Nucleus accumbens (tissue), 56 donors: ENCODE measurements at places on chromosomes 1 and 21.

DNA sequence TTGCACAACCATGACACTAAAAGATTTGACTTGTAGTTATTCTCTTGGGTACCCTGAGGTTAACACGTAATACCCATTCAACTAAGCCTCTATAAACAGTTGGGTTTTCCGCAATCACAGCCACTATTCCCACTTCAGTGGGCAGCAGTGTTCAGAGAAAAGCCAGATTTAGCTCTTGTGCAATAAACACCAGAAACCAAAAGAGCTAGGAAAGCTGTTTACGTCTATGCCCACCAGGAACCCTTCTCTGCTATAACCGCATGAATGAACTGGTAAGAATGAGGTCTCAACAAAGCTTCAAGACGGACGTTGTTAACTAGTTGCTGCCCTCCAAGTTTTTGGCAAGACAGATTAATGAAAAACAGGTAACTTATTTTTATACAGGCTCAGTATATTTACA, 101.3 kb downstream of the SLC45A1 start:
- no peak for DNase-seq

- DNase-seq: no peak
Measured at GRCh38 chr1:157357111-157357510, 195.2 kb downstream of the FCRL5 start.

DNA sequence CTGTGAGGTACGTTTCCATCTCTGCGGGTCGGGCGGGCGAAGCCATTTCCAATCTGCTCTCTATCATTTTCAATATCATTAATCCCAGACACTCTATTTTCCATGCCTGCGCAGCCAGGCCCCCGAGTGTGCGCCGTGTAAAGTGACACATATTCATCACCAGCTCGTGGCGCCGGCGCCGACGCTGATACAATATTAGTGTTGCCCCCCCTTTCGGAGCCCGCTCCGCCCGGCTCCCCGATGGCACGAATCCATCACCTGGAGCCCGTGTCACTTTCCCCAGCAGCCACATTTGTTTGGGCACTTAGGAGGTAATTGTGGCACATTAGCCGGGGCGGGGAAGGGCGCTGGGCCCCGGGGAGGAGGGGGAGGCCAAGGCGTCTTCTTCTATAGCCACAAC, 33.7 kb upstream of the DMBX1 start:
- no peak for DNase-seq

DNA sequence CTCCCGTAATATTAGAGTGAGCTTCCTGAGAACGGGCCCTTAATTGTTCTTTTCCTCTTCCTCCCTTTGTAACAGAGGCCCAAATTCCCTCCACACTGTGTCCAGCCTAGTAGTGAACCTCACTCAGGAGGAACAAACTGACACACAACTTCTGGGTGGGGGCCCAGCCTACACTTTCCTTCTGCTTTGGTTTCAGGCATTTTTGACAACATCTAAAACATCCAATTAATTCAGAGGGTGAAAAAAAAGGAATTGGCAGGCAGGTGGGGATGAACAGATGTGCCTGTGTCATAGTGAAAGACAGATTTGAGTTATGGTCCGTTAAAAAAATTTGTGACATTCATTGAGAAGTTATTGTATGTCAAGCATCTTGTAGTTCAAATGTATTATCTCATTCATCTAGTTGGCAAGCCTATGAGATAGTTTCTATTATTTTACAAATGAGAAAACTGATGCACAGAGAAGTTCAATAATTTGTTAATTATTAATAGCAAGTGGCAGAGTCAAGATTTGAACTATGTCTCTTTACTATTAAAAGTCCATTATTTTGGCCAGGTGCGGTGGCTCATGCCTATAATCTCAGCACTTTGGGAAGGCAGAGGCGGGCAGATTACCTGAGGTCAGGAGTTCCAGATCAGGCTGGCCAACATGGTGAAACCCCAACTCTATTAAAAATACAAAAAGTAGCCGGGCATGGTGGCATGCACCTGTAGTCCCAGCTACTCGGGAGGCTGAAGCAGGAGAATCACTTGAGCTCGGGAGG, 41.6 kb upstream of the LRIG2 start:
- no peak for DNase-seq

DNA sequence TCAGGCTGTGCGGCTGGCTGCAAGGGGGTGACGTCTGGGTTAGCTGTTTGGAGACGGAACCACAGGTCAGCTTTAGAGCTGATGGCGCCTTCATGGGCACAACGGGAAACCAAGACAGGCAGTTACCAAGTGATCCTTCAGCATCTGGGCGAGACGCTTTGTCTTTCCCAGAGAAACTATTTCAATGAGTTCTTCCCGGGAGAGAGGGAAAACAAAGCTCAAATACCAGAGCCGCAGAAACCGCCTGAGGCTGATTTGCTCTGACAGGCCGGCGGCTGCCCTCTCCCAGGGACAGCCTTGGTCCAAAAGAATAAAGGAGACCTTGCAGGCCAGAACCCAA, 76.5 kb downstream of the CD58 start:
- DNase-seq: no peak

DNA sequence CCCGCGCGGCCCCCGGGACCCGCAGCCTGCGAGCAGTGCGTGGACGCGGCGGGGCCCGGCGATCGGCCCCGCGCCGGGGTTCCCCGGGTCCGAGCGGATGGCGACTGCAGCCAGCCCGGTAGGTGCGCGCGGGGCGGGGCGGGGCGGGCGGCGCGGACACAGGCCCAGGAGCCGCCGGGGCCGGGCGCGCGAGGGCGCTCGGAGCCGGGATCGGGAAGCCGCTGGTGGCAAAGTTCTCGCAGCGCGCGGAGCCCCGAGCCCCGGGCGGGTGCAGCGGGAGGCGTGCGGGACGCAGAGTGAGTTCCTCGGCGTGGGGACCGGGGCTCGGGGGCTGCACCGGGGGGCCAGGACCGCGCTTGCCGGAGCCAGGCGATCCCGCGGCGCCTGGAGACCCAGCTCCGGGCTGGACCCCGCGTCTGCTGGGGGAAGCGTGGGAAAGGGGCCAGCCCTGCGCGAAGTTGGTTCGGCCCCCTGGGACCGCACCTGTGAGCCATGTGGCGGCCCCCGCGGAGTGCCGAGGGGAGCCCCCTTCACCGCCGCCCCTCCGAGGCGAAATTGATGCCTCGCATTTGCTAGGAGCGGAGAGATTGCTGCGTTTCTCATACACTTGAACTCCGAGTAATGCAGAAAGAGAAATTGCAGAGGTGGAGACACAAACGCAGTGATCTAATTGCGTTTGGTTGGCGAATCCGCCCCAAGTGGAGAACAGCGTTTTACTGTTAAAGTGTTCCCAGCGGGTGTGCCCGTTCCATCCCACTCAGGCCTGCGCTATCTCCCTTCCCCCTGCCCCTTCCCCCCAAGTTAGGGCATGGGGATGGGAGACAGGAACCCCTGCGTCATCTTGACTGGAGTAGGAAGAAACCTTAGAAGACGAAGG, 228.9 kb upstream of the TMEM51 start:
- DNase-seq: peak; percentile 24

GRCh38 chr1:100734676-100735075, 15.1 kb downstream of the VCAM1 start:
- no peak for DNase-seq

DNA sequence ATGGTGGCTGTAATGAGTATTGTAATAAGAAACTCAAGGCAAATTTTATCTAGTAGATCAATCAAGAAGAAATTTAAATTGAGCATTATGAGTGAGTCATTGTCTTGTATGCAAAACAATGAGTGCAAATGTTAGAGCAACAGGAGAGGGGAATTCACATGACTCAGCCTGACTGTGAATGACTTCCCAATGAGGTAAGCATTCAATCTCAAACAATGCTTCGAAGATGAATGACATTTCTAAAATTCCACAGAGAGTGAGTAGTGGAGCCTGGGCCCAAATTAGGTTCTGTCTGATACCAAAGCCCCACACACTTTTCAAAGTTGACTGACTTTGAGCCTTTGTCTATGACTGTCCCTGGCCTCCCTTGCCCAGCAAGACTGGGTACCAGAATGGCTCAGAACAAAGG, 738.0 kb downstream of the PTPRU start:
- no peak for DNase-seq

DNA sequence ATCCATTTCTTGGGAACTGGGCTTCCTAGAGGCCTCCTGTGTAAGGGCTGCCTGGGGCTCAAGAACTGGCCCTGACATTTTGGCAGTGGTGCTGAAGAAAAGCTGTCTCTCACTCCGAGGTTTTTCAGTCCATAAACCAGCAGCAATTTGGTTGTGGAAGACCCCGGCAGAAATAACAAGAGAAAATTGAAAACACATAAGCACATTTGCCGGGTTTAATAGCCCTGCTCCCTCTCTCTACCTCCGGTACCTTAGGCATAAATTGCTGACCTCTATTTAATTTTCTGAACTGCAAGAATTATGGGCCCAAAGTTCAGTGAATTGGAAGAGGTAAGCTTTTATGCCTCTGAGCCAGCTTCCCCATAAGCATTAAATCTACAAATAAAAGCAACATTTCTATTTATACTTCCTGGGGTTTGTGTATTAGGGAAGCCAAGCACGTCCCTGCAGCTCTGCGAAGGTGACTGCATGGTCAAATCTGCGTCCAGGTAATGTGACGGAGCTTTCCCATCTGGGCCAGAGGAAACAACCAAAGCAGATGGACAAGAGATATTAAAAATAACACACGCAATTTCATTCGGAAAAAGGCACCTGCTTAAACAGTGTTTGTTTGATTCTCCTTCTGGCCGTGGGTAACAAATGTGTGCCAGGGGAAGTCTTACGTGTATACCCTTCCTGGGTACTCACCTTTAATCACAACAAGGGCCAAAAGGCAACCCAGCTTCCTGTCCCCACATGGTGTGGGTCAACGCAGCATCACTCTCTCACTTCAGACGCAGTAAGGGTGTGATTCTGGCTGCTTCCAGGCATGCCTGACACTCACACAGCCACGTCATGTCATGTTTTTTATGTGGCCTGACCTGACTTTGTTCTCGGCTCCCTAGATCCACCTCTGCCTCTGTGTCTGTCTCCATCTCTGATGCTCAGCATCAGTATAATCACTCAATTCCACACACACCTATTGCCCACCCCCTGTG, 69.2 kb downstream of the PAPPA2 start:
- DNase-seq: no peak

DNA sequence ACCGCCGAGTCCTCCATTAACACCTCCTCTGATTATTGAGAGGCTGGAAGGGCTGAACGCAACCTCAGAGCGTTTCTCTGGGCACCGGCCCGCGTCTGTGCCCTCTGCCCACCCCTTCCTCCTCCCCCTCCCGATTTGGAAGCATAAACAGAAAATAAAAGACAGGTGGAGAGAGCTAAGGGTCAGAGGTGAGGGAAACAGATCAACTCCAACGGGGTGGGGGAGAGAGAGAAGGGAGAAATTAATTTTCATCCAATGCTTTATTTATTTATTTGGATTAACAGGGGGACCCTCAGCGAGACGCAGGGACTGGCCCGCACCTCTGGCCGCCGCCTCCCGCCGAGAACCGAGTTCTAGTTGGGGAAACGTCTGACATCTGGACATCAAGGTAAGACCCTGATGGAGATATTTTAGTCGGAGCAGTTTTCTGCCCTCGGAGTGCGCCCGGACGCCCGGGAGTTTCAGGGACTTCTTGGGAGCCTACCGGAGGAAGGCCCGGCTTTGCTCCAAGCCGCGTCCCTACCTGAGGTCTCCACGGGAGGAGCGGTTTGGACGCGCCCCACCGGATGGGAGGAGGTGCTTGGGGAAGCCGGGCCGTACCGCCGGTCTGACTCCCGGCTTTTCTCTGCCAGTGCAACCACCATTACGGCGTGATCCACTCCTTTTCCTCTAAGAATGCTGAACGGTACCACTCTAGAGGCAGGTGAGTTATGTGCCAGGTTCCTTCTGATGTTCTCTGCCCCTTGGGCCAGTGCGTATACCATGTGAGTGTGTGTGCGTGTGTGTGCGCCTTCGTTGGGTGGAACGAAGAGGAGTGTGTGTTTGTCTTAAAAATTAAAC, 5.1 kb upstream of the LHX9 start:
- DNase-seq: no peak

DNA sequence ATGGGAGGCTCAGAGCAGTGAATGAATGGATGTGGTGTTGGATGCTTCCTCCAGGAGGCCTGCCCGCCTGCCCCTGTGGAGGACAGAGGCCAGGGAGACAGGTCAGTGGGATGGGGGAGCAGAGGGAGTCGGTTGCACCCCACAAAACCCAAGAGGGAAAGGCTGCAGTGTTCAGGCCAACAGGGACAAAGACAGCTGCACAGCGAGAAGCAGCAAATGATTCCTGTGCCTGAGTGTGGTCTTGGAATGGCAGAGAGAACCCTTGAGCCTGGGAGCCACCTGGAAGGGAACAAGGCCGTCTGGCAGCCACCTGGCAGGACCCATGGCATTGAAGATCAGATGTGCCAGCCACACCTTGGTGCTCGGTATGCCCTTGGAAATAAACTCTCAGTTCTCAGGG, 8.1 kb downstream of the TFF3 start:
- no peak for DNase-seq

GRCh38 chr1:33660244-33660643, 187.8 kb downstream of the ZSCAN20 start:
- DNase-seq: no peak

DNA sequence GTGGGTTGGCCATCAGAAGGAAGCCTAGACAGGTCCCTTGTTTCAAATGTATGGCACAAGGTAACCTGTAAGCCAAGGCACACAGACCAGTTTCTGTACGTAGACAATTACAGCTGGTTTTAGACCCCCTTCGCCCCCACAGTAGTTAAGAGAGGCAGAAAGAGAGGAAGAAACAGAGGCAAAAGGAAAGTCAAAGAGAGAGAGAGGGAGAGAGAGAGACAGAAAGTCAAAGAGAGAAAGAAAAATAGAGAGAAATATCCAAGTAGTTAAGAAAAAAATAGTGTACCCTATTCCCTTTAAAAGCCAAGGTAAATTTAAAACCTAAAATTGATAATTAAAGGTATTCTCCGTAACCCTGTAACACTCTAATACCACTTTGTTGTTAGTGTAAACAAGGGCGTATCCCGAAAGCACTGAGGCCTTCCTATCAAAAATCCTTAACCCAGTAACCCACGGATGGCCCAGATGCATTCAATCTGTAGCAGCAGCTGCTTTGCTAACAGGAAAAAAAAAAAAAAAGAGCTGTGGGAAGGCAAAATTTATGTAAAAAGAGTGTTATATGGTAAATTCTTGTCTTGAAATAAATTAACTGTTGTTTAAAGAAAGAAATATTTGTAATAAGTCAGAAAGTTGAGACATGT, 49.4 kb downstream of the ADCY10 start:
- no peak for DNase-seq

DNA sequence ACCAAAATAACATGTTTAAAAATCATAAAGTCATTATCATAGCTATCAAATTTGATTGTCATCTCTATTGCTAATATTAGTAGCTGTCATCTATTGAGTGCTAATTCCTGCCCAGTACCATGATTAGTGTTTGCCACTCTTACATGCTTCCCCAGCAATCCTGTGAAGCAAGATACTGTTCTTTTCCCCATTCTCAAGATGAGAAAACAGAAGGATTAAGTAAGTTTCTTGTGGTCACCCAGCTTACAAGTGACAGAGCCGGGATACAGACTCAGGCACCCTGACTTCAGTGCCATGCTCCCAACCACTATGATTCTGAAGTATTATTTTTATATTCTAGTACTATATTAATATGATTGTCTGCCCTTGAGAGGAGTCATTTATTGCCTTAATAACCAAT, 36.5 kb downstream of the LRRC8C start:
- DNase-seq: no peak

GRCh38 chr21:33314111-33314510, 10.7 kb upstream of the IFNAR1 start:
- no peak for DNase-seq

GRCh38 chr1:43705334-43705733, 2.0 kb upstream of the ST3GAL3 start:
- DNase-seq: no peak

GRCh38 chr1:240114222-240114621, 22.5 kb downstream of the FMN2 start:
- DNase-seq: no peak

GRCh38 chr1:225461533-225462428, 33.9 kb upstream of the LBR start:
- DNase-seq: no peak

GRCh38 chr1:70906800-70907199, 140.8 kb downstream of the PTGER3 start:
- no peak for DNase-seq
